AG04450 (cell line): ENCODE measurements at places on chromosomes 6 and 20. TPM values are rescaled to one million over a fixed set of nuclear protein-coding genes. Genes with fewer than 3 reads are reported as not detected.

DNA sequence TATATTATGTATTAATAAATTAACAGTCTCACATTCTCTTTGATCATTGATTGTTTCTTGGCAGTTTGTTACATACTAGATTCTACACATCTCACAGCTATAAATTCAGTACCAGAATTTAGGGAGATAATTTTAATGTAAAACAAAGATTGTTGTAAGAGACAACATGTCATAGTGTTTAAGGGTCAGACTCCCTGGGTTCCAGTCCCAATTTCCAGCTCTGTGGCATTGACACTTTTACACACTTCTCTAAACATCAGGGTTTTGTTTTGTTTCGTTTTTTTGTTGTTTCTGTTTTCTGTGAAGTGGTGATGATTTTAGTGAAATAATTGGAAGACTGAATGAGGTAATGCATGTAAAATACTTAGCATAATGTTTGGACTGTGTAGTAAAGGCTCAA, 19.9 kb downstream of the ADGRB3 start:
- DNase-seq = no peak

GRCh38 chr6:134628154-134628553, 310.2 kb upstream of the SGK1 start:
- no peak for DNase-seq

- DNase-seq = no peak
Observed at GRCh38 chr6:71386215-71386614, 97.6 kb downstream of the OGFRL1 start.

DNA sequence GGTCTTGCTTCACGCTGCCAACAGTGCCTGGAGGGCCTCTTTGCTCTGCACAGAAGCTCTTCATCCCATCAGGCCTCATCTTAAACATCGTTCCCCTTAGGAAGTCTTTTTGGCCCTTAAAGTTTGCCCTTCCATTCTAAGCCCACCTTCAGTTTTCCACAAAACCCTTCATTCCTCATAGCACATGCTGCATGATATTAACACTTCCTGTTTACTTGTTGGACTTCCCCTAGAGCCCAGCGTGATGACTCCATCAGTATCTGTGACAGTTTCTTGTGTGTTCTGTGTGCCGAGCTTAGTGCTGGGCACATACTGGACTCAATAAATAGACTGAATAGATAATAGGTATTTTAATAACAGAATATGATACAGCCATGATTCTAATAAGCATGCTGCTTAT, 2.2 kb downstream of the NT5DC1 start:
- DNase-seq = no peak

GRCh38 chr6:165497472-165497871, 165.6 kb downstream of the PDE10A start:
- DNase-seq = no peak

The SLC22A2 gene
- polyA plus RNA-seq = not detected in 2 replicates

The BPIFB2 gene
- polyA plus RNA-seq = not detected in 2 replicates
